Activated CD4-positive, alpha-beta T cell treated with anti-CD3 and anti-CD28 coated beads, Interleukin-2, amount 50 U/mL, for 24 hours (primary cell): ENCODE measurements at places on chromosomes 4 and X.

GRCh38 chrX:118350706-118351105, 4.8 kb downstream of the WDR44 start:
- DNase-seq = no peak

- no peak for DNase-seq
Measured at GRCh38 chrX:1673337-1673736, 58.5 kb downstream of the ASMT start.

GRCh38 chr4:70830054-70830453, 9.6 kb downstream of the GRSF1 start:
- no peak for DNase-seq

GRCh38 chr4:42453612-42454011, 56.3 kb downstream of the SHISA3 start:
- no peak for DNase-seq

GRCh38 chr4:23268072-23268771, 575.5 kb downstream of the GBA3 start:
- DNase-seq = no peak

DNA sequence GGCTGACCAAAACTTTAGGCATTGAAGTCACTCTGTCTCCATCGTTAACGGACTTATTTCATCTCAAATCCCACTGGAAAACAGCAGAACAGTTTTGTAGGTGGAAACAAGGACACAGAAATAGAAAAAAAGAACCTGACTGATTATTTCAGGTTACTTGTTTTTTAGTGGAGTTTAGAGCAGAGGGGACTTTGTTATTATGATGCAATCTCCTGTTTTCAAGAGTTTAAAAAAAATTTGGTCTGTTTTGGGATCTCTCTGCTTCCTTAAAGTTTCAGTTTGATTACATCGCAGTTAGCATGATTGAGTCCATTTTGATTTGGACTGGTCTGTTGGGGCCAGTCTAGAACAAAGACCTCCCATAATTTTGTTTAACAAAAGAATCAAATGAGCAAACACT, 13.6 kb downstream of the PROM1 start:
- DNase-seq = no peak

DNA sequence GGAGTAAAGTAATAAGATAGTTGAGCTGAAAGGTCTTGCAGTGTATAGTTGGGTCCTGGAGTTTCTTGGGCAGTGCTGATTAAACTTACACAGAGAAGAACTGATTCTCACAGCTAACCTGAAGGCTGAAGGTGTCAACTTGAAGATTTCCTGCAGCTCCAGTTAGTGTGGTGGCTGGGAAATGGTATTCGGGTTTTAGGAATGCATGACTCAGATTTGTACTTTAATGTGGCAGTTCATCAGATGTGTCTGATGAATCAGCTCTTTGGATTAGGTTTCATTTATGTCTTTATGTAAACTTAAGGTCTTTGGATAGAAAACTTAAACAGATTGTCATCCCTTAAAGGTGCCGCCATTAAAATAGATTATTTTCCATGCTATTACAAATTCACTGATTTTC, 200.0 kb downstream of the IL1RAPL1 start:
- no peak for DNase-seq

DNA sequence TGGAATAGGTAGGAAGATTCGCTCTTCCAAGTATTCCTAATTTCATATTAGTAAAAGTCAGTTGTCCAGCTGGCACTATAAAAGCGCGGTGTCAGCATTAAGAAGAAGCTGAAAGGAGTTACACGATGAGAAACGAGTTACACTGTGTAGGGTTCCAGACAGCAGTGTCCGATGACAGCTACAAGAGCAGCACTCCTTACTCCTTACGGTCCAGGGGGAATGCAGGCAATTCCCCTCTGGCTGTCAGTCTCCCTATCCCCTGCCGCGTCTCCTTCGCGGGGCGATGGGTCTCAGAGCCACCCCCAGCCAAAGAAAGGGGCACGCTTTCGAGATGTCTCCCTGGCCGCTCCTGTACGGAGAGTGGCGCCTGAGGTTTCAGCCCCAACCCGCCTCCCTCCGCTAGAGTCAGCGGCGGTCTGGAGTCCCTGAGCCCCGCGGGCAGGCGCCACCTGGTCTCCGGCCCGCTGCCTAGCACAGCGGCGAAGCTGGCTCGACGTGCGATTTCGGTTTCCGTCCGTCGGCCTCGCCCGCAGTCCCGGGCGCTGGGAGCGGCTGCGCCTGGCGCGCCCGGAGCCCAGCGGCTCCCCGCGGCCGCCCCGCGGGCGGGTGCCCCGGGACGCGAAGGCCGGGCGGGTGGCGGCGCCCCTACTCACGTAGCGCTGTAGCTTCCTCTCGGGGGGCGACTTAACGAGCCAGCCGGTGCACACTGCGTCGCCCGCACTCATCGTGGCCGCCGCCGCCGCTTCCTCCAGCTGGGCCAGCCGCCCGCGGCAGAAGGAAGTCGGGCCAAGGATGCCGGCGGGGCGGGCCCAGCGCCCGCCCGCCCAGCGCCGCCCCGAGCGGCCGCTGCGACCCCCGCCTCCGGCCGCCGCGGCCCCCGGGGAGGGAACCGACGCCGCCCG, at the start of gene GAB3:
TSS of gene GAB3 (minus strand) at position 777 of the 902 bp plus-strand sequence. CDS start at position 725, 52 bp downstream.
- DNase-seq = no peak

DNA sequence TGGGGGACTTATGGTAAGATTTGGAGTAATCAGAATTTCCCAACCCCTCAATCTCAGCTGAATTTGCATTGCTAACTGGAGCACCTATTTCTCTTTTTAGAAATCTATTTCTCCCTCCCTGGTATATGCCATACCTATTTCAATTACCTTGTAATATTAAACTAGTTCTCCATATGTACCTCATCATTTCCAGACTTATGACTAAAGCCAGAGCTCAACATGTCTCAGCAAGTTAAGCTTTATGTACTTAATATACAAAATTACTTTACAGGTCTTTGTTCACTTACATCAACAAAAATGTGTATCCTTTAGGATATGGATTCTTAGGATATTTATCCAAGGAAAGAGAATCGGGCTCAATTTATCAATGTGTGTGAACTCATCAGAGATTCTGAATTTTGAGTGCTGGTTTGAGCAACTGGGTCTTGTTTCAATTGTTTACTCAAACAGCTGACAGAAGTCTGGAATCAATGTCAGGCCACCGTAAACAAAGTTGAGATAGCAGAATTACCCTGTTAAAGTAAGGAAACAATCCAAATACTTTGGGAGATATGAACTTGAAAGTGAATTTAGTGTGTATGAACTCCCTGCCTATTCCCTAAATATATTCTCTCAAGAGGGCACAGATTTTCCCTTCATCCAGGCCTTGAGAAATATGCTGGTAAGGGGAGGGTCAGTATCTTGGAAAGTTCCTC, 199.6 kb downstream of the VEGFC start:
- DNase-seq = no peak

- DNase-seq = no peak
Measured at GRCh38 chr4:6915041-6916005, 5.7 kb downstream of the TBC1D14 start.

DNA sequence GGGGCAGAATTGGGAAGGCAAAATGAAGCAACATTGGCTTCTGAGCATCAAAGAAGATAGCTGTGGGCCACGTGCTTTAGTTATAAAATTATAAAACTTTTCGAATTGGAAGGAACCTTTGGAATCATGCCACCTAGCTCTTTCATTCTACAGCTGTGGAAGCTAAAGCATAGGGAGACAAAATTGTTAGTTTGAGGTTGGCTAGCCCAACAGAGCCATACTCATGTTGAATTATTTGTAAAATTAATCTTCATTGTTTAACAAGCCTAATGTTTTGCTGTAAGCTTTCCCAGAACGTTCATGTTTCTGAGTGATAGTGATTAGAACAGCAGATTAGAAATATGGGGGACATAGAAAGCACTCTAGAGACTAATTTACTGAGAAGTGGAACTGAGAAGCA, 35.9 kb downstream of the HHIP start:
- DNase-seq = no peak

DNA sequence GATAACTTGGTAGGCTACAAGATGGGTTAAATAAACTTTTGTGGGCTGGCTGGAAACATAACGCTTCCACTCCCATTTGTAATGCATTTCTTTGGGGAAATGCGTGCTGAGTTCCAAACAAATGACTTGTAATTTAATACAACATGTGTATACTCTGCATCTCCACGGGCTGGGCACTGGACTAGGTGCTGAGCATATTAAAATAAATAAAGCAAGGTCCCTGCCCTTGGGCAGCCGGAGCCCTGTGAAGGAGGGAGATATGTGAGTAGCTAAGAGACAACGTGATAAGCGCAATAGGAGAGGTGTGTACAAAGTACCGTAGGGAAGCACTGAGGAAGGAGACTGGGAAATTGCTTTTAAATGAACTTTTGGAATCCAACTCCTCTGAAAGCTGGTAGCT, 147.2 kb upstream of the RBPJ start:
- no peak for DNase-seq

GRCh38 chr4:11042760-11043159, 358.2 kb upstream of the CLNK start:
- no peak for DNase-seq

DNA sequence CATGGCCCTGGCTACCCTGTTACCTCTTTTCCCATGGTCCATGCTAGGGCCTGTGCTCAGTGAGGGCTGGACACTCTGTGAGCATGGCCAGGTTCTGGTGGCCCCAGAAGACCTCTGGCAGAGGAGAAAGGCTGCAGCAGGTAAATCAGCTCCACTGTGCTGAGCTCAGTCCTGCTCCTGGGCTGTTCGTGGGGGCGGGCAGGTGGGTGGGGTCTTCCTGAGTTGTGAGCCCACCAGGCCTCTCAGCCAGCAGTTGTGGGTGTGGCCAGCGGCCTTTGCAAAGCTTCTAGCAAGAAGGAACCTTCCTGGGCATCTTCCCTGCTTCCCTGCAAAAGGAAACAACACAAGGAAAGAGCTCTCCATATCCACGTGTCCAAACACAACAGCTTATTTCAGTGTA, 85.3 kb upstream of the STX18 start:
- no peak for DNase-seq

- DNase-seq = no peak
Measured at GRCh38 chr4:157763490-157763889, 409.3 kb downstream of the GASK1B start.

DNA sequence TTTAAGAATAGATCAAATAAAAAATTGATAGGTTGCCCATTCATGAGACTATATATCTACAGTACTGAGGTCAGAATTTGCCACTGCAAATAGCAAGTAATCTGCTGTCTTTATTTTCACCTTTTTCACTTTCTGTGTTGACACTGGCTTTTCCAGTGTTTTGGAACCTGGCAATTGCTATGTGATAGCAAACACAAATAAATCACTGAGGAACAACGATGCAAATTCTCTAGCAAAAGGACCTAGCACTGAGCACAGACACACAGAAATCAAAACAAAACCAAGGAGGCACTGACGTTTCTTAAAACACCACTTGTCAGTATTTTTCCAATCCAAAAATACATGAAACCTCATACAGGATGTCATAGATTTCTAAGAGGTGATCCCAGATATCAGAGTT, 210.7 kb downstream of the DHX15 start:
- DNase-seq = no peak

- no peak for DNase-seq
Measured at GRCh38 chrX:102697494-102697893, 14.8 kb upstream of the GPRASP2 start.

GRCh38 chr4:903066-904046, 28.8 kb downstream of the GAK start:
- no peak for DNase-seq

- no peak for DNase-seq
Measured at GRCh38 chrX:140342410-140342809, 162.5 kb downstream of the SOX3 start.
